ENCODE measurements at places on chromosomes 6 and 20.

DNA sequence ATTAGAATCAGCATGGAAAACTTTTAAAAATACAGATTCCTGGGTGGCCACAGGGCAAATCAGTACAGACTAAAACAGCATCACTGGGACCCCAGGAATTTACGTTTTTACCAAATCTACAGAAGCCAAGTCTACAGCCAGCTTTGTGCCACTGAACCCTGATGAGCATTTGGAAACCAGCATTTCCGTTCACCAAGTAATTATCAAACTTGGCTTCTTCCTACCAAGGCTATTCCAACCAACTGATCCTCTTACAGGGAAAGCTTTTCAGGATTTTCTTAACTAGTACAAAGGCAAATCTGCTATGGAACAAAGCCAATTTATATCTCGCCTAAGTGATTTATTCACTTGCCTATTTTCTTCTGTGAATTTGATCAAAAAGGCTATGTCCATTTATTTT, 47.0 kb downstream of the PLAGL1 start:
- DNase-seq = no peak

DNA sequence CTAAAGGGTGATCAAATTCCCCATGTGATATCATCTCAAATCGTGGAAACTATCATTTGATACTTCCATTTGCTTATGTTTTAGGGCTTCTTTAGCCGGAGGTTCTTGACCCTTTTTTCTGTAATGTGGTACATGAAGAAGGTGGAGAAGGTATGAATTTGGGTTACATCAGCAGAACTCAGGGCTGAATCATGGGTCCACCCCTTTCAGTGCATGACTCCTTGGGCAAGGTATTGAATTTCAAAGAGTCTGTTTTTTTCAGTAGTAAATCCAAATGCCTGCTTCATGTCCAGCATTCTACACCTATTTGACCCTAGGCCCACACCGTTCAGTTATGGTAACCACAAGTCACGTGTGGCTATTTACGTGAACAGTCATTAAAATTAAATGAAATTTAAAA, 30.6 kb upstream of the QKI start:
- no peak for DNase-seq

GRCh38 chr6:1576711-1577110, 33.0 kb upstream of the FOXC1 start:
- DNase-seq = no peak

GRCh38 chr6:20325641-20326421, 75.8 kb upstream of the E2F3 start:
- DNase-seq = no peak

GRCh38 chr20:37954626-37955025, 51.7 kb downstream of the VSTM2L start:
- DNase-seq = peak; percentile 4

DNA sequence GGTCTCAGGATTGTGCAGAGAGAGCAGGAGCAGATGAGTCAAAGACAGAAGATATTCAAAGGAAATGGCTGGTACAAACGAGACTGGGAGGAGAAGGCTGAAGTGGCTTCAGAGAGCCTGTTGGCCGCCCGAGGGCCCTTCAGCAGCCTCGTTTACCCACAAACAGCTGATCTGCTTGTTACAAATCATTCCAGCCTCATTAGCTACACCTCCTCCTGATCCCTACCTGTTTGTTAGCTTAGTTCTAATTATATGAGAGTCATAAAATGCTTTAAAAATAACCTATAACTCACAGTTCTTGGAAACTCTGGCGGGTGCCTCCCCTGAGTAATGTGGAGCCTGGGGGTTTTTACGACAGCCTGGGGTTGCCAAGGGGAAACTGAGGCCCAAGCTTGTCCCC, 12.6 kb downstream of the GLP1R start:
- DNase-seq = no peak

DNA sequence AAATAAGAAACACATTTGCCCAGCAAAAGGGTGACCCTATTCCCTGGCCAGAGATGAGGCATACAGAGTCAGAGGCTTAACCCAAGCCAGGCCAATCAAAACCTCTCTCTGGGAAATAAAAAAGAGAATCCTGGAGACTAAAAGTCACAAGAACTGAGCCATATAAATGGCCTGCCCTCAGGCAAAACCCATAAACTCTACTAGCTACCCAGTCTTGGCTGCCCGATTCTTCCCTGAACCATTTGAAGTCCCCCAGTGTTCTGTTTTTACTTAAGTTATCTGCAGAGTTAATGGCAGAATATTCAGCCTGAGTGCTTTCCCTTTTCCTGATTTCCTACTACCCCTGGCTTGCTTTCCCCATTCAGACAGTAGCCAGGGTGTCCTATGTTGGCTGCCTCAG, 13.9 kb downstream of the KCNK15 start:
- DNase-seq = no peak

DNA sequence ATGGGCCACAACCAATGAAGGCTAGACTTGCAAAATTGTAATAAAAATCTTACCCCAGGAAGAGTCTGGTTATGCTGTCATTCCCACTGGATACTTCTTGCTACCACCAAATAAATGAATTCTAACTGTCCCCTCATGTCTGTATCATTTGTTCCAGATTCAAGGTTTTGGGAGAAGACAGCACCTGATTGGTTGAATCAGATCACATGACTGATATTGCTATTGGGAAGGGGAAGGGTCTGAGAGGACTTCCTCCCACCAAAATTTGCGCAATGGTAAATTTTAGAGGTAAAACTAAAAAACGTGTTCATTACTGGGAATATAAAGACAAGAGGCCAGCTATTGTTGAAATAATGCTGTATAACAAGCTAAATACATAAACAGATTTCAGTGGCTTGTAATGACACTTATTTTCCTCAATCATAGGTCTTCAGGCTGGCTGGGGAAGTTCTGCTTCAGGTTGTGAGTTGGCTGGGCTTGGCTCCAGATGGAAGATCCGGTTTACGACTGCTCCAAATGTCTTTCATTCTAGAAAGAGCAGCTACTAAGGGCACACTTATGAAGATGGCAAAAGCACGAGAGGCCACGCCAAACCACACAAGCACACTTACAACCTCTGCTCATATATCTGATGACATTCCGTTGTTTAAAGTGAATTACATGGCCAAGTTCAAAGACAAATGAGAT, 27.1 kb upstream of the TASP1 start:
- no peak for DNase-seq

- DNase-seq = no peak
Observed at GRCh38 chr6:39065561-39065960, 17.0 kb downstream of the GLP1R start.

DNA sequence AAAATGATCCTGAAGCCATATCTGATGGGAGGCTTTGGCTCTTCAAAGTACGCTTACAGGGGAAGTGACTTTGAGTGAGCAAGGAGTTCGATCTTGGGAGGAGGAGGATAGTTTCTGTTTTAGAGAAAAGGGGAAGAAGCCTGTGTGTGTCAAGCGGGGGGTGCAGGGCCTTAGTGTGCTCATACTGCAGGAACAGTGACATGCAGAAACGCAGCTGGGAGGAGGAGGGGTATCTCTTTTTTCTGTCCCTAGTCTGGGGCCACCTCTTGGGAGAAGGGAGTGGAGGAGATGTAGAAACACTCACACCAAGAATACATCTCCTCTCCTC, 19.8 kb downstream of the SIRPD start:
- no peak for DNase-seq

DNA sequence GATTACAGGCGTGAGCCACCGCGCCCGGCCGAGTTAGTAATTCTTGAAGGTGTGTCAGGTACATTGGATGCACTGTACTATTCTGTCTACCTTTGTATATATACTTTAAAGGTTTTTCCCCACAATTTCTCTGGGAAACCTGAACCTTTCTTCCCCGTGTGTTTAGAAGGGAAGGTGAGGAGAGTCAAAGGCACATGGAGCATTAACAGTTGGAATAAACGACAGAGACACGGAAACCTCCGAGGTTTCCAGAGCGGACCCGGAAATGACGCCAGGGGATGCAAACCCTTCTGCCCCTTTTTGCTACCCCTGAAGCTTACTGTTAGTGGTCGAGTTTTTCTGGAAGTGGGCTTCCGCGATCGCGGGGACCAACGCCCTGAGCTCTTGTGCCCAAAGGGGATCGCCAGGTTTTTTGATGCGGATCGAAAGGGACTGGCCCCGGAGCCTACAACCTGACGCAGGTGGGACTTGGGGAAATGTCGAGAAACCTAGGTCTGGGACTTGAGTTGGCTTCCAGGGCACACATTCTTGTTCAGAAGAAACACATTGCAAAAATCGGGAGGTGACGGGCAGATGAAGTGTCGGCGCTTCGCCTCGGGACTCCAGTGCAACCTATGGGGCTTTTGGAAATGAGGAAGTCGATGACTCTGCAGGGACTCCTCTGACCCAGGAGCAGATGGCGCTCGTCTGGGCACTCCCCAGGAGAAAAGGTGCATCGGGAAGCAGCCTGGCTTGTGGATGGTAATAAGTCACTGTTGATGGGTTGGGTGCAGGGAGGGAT, 218.2 kb downstream of the OR2B2 start:
- DNase-seq = peak; percentile 71

- DNase-seq = no peak
Observed at GRCh38 chr20:3161316-3162079, 1.8 kb upstream of the FASTKD5 start.

DNA sequence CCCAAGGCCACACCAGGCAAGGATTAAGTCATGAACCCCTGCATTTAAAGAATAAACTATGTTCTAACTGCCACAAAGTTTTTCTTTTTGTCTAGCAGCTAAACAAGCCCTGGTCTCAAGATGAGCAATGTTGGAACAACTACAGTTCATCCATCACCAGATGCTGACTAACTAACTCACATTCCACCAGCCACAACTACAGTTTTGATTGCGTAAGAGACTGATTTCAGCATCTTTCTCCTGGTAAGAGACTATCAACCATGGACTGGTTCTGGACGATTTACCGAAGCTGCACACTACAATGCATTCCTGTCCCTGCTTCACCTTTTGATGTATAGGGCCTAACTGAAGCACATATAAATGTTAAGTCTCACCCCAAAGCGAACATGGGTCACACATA, 43.0 kb downstream of the F13A1 start:
- DNase-seq = no peak

- no peak for DNase-seq
Observed at GRCh38 chr6:20044883-20045282, 167.4 kb downstream of the MBOAT1 start.

DNA sequence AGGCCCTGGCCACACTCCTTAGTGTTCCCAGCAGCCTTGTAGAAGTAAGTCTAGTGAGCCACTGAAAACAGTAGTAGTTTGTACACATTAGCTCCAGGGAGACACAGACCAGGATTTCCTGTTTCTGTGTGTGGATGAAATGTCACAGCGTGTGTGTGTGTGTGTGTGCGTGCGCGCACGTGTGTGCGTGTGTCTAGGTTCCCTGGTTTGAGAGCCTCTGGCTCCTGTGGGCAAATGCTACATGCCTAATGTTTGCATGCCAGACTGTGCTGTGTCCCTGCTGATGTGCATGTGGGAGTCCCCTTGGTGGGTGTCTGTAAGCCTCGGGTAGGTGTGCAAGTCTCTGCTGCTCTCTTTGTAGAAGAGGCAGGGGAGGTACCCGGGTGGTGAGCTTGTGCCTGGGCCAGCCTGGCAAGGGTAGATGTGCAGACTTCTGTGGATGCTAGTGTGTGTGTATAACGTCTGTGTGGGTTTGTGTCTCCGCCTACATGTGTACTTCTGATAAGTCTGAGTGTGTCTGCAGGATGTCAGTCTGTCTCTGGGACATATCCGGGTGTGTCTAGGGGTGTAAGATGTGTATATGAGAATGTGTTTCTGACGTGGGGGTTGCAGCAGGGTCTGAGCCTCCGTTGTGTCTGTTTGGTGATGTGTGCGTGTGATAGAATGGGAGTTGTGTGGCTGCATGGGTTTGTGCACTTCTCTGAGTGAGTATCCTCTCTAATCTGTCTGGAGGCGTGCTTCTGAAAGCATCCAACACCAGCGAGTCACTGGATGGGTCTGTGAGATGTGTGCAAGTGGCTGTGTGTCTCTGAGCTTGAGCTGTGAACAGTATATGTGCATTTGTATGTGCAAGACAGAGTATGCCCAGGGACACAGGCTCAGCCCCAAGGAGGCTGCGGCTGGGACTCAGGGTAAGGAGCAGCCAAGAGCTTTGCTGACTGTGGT, 19.0 kb upstream of the TLDC2 start:
- DNase-seq = no peak

DNA sequence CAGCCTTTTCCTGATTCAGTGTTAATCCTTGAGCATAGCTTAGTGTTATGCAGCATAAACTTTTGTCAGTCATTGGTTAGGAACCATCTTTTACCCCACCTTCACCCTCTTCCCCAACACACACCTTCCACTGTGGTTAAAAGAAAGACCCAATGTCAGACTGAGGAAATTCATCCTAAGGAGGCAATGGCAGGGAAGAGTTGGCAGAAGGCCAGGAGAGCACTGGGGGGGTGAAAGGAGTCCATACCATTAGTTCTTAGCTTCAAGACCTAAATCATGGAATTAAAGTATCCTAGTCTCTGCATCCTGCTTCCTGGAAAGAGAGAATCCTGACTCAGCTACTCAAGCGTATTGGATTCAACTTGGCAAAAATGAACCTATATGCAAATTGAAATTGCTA, 16.9 kb upstream of the TAB2 start:
- no peak for DNase-seq

GRCh38 chr6:10532392-10532791, 11.2 kb downstream of the GCNT2 start:
- DNase-seq = no peak

DNA sequence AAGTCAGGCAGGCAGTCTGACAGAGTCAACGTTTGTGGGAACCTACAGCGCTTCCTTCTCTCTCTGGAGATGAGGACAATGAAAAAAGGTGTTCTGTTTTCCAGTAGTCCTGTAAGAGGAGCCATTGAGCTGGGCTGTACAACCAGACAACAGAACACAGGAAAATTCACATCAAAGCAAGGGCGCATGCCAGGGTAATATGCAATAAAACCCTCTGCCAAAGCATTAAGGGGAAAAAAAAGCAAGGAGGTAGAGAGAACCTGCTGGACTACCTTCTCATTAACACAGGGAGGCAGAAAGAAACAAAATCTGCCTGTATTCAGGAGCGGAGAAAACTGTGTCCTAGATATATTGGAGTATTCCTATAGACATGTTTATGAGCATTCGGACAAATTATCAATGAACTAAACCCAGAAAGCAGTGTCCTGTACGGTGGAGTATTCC, 1.3 kb downstream of the RNF24 start:
- no peak for DNase-seq

Data from activated CD8-positive, alpha-beta memory T cell treated with anti-CD3 and anti-CD28 coated beads, Interleukin-2, amount 50 U/mL, for 48 hours (primary cell).